ENCODE measurements at places on chromosomes 5 and 9.

- no peak for DNase-seq
Observed at GRCh38 chr5:52878656-52879055, 90.9 kb downstream of the ITGA1 start.

DNA sequence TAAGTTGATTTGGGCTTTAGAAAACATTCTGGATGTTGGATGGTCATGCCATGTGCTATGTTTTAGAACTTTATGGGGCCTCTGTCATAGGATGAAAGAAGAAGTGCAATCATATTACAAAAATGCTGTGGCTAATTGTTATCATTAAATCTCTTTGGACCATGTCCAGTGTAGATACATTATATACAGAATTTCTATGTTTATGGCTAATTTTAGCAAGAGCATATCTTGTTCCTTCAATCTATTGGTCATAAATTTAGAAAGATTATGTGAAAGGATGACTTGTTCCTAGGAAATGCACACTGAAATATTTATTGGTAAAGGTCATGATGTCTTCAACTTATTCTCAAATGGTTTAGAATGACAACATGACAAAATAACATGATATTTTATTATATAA is 42.4 kb upstream of the ELL2 start:
- no peak for DNase-seq

- DNase-seq: no peak
Observed at GRCh38 chr5:139446956-139447779, 7.8 kb upstream of the DNAJC18 start.

GRCh38 chr5:133565993-133566392 is 46.3 kb downstream of the FSTL4 start:
- DNase-seq: no peak

- no peak for DNase-seq
Observed at GRCh38 chr5:3899093-3899492, 303.5 kb downstream of the IRX1 start.

GRCh38 chr9:81592887-81593266 is 96.5 kb downstream of the TLE1 start:
- no peak for DNase-seq

DNA sequence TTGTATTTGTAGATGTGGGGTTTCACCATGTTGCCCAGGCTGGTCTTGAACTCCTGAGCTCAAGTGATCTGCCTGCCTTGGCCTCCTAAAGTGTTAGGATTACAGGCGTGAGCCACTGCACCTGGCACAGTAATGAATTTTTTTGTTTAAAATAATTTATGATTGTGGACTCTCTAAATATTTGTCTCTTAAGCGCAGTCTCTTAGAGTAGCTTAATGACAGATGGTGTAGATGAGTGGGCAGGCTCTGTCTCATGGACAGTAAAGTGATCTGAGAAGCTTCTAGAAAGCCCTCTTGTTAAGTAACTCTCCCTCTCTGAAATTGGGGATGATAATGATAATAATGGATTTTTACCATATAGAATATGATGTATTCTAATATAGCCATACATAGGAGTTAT is 47.5 kb upstream of the KIAA1958 start:
- DNase-seq: no peak

- no peak for DNase-seq
Observed at GRCh38 chr9:3087697-3088096, 243.8 kb upstream of the PUM3 start.

- no peak for DNase-seq
Observed at GRCh38 chr9:92535940-92536850, at the start of gene ECM2. Gene ECM2, minus strand, starts transcription at chr9:92535990. Its CDS starts 13,124 bp downstream, at chr9:92522866.

- DNase-seq: no peak
Observed at GRCh38 chr9:122457787-122458186, 19.9 kb downstream of the OR1J1 start.

DNA sequence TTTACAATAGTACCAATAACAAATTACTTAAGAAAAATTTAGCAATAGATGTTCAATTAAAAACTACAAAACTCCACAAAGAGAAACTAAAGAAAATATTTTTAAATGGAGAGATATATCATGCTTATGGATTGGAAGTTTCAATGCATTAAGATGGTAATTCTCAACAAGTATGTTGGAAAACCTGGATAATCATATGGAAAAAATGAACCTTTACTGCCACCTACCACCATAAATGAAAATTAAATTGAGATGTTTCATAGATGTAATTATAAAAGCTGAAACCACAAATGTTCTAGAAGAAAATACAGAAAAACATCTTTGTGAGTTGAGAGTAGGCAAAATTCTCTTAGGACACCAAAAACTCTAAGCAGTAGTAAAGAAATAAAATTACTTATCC is 121.7 kb downstream of the ANKRD18B start:
- DNase-seq: no peak

GRCh38 chr9:86183229-86184137 is 76.0 kb downstream of the C9orf153 start:
- no peak for DNase-seq
